Ascending aorta (tissue), 2 donors: ENCODE measurements at places on chromosomes 3 and 15.
A peak's percentile ranks its signal among the peaks of the same experiment; 100 is the strongest.

DNA sequence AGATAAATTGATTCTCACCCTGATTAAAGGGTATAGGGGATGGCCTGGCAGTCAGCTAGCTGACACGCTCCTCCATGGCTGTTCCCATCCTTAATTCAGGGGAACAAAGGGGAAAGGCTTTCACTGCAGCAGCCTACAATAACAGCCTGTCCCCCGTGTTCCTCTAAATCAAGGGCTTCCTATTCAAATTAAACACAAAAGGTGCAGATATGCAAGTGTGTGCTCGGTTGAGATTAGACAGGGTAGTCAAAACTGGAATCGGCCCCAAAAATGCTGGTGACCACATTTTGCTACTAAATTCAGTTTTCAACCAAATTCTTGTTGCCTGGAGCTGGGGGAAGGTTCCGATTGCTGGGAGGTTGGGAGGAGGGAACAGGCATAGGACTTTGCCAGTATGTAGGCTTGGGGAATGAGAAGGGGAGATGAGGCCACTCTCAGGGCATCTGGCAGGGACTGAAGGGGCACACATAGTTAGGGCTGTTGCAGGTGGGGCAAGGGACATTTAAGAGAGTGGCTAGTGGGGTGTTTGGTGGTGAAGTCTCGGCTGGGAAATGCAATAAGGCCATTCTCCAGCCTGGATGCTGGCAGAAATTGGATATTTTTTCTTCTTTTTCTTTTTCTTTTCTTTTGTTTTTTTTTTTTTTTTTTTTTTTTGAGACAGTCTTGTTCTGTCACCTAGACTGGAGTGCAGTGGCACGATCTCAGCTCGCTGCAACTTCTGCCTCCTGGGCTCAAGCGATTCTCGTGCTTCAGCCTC is 32.9 kb upstream of the CTSH start:
- DNase-seq, result no peak

- no peak for DNase-seq
These were observed 458.4 kb upstream of the ADAMTS9 start for GRCh38 chr3:65146179-65146578.

- no peak for DNase-seq
These were observed 730 bp downstream of the SPRED1 start for GRCh38 chr15:38253351-38253781.

DNA sequence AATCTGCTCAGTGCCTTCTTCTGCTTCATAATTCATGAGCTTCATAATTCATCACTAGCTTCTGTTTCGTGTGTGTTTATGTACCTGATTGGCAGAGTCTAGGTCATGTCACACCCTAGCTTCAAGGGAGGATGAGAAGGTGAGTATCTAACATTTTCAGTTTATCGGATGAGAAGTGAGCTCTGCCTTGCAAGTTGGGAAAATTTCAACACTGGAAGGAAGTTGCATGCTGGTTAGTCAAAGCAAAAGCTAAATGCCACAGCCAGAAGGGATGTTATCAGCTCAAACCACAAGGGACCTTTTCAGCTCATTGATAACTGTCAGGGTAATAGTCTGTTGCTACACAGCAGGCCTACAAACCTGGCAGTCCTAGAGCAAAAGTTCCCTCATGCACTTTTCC is 7.3 kb upstream of the TNFSF10 start:
- no peak for DNase-seq

GRCh38 chr3:29128001-29128400 is 152.9 kb upstream of the RBMS3 start:
- no peak for DNase-seq

DNA sequence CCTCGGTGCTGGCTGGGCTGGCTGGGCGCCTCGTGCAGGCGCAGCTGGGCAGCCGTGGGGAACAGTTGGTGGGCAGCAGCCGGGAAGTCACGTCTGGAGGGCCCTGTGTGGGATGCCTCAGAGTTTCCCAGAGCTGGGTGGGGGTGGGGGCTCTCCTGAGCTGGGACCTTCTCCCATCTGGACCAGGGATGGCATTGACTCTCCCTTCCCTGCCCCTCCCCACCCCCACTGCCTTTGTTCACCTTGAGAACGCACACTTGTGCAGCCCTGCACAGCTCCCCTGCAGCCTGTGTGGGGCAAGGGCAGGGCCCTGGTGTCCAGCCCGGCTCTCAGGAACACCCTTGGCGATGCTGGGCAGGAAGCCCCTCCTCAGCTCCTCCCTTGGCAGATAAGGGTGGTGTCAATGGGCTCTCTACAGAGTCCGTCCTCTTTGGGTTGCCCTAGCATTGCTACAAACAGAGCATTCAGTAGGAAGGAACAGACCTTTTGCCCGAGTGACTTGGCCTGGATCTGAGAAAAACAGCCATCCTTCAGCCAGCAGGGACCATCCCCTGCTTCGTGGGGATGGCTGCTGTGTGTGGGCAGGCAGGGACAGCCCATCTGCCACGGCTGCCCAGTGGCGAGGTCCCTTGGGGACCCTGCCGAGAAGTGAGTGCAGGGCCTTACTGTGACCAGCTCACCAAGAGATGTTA is 25.5 kb upstream of the KLF13 start:
- DNase-seq, result no peak

GRCh38 chr3:14634763-14635400 is 16.7 kb upstream of the CCDC174 start:
- no peak for DNase-seq

- DNase-seq, result peak; percentile 89
These were observed at the start of gene WDR76 for GRCh38 chr15:43826508-43827341. WDR76 (plus strand) TSS chr15:43827002; CDS start chr15:43827033, 31 bp downstream.

GRCh38 chr3:9179826-9180763 is 69.4 kb downstream of the SRGAP3 start:
- no peak for DNase-seq

DNA sequence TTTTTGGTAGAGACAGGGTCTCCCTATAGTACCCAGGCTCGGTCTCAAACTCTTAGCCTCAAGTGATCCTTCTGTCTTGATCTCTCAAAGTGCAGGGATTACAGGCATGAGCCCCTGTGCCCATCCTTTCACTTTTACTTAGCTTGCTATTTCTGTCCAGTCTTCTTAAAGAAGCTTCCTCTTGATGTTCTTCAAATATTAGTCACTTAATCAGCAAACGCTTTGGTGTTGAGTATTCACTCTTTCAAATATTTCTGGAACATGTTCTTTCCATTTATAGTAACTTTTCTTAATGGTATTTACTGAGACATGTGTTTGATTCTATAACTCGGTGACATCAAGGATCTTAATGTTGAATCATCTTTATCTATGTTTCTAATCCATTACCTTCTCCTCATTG is 122.1 kb downstream of the CNTN6 start:
- DNase-seq, result no peak

- DNase-seq, result no peak
These were observed 114.4 kb downstream of the PLCL2 start for GRCh38 chr3:16999161-16999560.

DNA sequence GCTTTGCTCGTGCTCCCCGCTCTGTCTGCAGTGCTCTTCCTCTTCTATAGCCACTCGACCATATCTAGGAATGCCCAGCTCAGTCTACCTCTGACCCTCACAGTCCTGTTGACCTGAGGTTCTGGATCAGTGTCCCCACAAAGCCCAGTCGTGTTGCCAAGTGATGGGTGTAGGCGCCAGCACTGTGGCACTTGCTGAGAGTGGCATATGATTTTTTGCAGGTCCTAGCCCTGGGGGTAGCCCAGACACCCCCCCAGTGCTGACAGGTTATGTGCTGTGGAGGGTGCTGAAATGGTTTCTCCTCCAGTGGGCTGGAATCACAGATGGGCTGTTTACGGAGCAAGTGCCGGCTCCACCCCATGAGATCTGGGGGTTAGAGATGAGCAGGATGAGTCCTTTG is 32.5 kb downstream of the ACAD9 start:
- no peak for DNase-seq

- no peak for DNase-seq
These were observed 494.3 kb downstream of the PDCD6IP start for GRCh38 chr3:34292605-34293300.

- DNase-seq, result no peak
These were observed 8.4 kb upstream of the FOXB1 start for GRCh38 chr15:59995568-59996297.

GRCh38 chr3:46881596-46882376 is 4.3 kb downstream of the PTH1R start:
- DNase-seq, result no peak

DNA sequence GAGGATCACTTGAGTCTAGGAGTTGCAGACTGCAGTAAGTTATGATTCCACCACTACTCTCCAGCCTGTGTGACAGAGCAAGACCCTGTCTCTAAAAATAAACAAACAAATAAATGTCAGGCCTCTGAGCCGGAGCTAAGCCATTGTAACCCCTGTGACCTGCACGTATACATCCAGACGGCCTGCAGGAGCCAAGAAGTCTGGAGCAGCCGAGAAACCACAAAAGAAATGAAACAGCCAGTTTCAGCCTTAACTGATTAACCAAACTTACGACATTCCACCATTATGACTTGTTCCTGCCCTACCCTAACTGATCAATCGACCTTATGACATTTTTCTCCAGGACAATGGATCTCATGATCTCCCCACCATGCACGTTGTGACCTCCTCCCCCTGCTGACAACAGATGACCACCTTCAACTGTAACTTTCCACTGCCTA is 32.5 kb upstream of the ZKSCAN7 start:
- no peak for DNase-seq

DNA sequence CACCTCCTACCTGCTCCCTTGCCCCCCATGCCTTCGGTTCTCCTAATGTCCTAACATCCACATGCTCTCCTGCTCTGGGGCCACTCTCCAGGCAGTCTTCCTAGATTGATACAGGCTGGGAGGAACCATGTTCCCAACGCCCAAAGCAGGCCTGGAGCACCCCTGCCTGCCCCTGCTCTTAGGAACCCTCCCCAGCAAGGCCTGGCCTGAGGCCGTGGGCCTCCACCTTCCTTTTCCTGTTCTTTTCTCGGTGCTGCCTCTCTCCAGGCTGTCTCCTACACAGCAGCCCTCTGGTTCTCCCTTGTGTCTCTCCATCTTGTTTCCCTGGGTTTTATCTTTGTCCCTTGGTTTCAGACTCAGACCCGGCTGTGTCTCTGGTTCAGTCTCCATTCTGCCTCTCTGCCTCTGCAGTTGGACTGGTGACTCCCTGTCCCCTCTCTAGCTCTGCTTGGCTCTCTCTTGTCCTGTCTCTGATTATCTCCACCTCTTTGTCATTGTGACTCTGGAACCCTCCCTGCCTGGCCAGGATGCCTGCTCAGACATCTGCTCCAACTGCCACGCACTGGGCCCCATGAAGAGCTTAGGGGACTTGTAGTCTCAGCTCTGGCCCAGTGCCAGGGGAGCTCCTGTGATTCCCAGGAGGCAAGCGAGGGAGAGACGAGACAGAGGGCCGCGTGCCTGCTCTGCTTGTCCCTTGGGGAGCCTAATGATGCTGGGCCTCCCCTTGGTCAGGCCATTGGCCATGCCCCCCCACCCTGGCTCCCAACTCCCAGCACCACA is 26.0 kb upstream of the RPL29 start:
- no peak for DNase-seq

- peak; percentile 52 for DNase-seq
These were observed 17.8 kb downstream of the LRIG1 start for GRCh38 chr3:66483006-66483405.

DNA sequence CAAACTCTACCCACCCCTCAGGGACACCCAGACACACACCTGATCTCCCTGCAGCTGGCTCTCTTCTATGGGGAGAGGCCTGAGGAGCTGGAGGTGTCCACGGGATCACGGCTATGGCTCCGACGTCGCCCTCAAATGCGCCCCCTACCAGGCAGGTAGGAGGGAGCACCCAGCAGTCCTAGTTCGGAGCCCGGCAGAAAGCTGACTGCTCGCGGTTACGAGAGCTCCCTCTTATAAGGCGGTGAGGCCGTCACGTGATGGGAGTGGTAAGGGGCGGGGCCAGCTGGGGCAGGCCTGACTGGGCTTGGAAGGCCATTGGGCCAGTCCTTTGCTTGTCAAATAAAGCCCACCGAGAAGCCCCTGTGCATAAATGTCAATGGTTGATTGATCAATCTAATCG is at the start of gene PRR20G:
PRR20G (minus strand) TSS at position 207 of the 400 bp plus-strand sequence. CDS start 681 bp downstream, outside the sequence.
- no peak for DNase-seq

- no peak for DNase-seq
These were observed 1059.8 kb downstream of the SI start for GRCh38 chr3:164018500-164018899.

GRCh38 chr15:52857937-52858781 is 68.0 kb upstream of the ONECUT1 start:
- DNase-seq, result no peak

GRCh38 chr3:15269091-15269989 is 63.0 kb downstream of the SH3BP5 start:
- peak; percentile 95 for DNase-seq

GRCh38 chr15:100879464-100880138 is at the start of gene ALDH1A3:
ALDH1A3 (plus strand) TSS chr15:100879831; CDS start chr15:100879908, 77 bp downstream.
- DNase-seq, result no peak

DNA sequence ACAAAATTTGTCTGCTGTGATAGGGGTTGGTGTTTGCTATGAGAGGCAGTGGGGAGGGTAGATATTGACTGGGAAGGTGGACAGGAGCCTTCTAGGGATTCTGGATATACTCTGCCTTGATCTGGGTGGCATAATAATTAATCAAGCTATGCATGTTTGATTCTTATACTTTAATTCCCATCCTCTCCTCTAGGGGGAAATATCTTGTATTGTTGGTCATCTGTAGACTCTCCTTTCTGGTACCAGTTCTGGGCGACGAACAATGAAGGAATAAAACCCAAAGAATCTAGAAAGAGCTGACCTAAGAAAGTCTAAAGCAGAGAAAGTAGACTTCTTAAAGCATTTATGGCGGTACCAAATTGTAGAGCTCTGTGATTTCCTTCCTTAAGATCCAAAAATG is 198.2 kb upstream of the STRIT1 start:
- DNase-seq, result no peak

GRCh38 chr15:74301583-74302361 is 65.6 kb downstream of the CCDC33 start:
- DNase-seq, result no peak

DNA sequence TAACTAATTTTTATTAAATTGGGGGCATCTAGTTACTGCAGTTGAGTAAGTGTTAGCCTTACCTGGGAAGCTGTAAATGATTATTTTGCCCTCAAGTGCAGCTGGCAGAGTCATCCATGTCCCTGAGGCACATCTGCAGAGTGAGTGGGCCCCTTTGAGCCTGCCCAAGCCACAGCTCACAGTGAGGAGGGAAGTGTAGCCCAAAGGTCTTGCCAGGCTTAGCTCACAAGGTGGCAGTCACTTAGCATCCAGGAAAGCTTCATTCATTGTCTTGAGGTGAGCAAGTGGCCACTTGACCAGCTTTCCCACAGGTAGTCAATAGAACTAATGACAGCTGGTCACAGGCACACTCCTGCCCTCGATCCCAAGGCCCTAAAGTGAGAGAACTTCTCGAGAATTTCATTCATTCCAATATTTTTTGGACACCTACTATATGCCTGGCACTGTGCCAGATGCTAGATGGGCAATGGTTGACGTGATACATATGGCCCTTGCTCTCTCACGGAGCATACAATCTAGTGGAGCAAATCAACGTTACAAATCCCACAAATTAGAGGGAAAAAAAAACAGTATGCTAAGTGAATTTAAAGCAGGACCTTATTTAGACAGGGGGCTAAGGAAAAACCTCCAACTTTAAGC is 163.3 kb upstream of the IL12A start:
- no peak for DNase-seq

GRCh38 chr3:142977399-142977728 is 13.9 kb upstream of the PAQR9 start:
- DNase-seq, result no peak

GRCh38 chr3:106263546-106263945 is 394.7 kb upstream of the CBLB start:
- no peak for DNase-seq
